ENCODE measurements at places on chromosomes 1 and 21.

GRCh38 chr1:153071511-153071910 is at the start of gene SPRR2B:
Gene SPRR2B (minus strand): TSS chr1:153071611. CDS start chr1:153070839, 772 bp downstream.
- DNase-seq: no peak

GRCh38 chr1:229013981-229014380 is 256.9 kb upstream of the RAB4A start:
- no peak for DNase-seq

GRCh38 chr1:230800891-230801840 is 54.0 kb downstream of the CAPN9 start:
- no peak for DNase-seq

DNA sequence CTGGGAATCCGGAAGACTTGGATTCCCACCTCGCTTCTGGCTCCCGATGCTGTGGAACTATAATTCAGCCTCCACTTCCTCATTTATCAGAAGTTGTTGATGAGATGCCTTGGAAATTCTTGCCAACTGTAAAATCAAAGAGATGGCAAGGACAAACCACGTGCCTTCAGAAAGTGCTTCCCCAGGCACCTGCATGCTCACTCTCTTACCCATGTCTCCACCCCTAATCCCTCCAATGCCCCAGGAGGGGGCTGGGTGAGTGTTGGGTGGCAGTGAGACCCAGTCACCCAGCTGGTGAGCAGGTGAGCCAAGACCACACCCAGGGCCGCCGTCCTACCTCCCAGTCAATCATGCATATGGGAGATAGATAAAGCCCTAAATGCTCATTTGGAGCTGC is 160.8 kb downstream of the PSMG1 start:
- no peak for DNase-seq

DNA sequence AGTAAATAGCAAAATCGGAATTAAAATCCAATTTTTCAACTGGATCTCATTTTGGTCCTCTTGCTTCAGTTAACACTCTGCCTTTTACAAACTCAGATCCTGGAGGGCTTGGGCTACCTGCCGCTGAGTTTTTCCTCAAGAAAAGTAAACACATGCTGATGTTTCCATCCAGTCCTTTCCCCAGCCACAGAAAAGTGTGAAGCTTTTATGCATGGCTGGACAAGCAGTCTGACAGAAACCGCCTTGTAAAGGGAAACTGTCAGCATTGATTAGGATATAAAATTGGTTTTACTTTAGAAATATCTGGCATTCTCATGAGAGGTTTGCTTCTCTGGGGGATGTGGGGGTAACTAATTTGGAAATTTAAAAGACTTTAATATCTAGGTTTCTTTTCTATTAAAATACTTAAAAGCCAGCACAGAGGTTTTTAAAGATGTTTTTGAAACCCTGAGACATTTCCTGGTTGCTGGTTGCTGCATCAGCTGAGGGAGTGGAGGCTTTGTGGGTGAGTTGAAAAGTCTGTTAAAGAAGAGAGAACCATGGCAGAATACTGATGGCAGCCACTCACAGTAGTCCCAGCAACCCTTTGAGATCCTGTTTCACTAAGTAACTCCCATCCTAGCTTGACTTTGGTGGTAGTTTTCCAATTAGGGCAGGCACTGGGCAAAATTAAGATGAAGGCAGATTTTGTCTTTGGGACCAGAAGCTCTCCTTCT is 238.3 kb downstream of the PAPPA2 start:
- no peak for DNase-seq

DNA sequence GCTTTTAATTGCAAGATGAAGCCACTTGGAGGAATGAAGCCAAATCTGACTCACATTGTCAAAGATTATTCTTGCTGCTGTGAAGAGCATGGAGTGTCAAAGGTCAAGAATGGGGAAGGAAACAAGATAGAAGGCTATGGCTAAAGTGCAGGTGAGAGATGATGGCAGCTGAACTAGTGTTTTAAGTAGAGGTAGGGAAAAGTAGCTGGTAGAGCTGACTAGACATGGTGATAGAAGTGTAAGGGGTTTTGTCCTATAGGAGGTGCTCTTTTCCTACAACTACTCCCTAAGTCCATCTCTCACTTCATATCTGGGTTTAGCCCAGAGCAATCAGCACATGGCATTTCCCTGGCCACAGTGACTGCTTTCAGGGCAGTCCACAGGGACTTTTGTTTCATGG is 11.8 kb downstream of the UBE2T start:
- DNase-seq: no peak

GRCh38 chr1:233252441-233252840 is 43.1 kb downstream of the PCNX2 start:
- no peak for DNase-seq

- DNase-seq: no peak
These were observed 112.5 kb upstream of the NBPF11 start for GRCh38 chr1:148264374-148265276.

- DNase-seq: no peak
These were observed 43.5 kb upstream of the DPT start for GRCh38 chr1:168772428-168773060.

DNA sequence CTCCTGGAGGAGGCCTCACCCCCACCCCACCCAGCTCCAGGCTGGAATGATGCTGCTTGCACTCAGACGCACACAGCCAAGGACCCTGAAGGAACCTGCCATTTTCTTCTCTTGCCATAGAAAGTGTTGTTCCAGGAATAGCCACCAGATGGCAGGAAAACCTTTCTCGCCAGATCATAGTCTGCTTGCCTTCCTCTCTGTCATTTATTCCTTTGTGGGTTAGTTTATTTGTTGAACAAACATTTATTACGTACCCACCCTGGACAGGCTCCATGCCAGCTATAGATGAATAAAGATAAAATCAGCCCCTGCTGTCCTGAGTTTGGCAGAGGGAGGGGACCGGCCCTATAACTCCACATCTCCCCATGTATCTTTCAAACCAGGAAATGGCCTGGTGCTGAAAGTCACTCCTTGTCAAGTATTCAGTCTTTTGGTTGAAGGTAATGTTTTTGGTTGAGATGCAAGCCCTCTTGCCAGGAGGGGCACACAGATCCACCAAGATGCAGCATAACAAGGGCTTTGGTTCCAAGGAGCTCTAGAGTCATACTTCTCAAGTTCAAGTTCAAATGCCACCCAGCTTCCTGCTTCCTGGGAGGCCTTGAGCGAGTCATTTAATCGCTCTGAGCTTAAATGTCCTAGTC is 7.0 kb upstream of the KCNC4 start:
- DNase-seq: no peak

DNA sequence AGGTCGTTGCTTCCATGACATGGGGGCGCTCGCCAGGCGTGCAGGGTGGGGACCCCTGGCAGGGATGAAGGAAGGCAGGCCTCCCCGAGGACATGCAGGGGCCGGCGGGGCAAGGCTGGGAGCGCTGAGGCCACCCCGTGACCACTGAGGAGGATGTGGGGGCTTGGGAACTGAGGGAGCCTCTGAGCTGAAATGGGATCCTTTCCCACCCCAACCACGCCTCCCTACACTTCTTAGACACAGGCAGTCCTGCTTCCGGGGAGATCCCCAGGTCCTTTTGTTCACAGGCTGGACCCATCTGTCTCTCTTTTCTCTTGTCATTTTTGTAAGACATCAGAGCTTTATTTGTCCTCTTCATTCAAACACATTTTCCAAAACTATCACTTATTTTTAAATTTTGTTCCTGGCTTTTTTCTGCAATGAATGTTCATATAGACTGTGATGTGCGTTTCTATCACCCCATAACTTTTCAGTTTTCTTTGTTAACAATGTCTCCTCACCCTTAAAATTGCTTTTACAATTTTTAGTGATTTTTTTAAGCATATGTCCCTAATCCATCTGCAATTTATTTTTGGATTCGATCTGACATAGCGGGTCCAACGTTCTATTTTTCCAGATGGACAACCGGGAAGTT is 156.7 kb upstream of the BACE2 start:
- DNase-seq: no peak

GRCh38 chr1:181818943-181819342 is 242.6 kb downstream of the ZNF648 start:
- DNase-seq: no peak

- DNase-seq: no peak
These were observed 37.7 kb downstream of the MARK1 start for GRCh38 chr1:220565670-220566069.

- DNase-seq: no peak
These were observed 41.2 kb upstream of the CFAP298 start for GRCh38 chr21:32653326-32653901.

- no peak for DNase-seq
These were observed 10.8 kb downstream of the CFAP45 start for GRCh38 chr1:159889202-159889601.

- DNase-seq: no peak
These were observed 22.4 kb upstream of the RUNX3 start for GRCh38 chr1:24952413-24952841.

- DNase-seq: no peak
These were observed 80.3 kb downstream of the RUNX3 start for GRCh38 chr1:24849672-24850295.

DNA sequence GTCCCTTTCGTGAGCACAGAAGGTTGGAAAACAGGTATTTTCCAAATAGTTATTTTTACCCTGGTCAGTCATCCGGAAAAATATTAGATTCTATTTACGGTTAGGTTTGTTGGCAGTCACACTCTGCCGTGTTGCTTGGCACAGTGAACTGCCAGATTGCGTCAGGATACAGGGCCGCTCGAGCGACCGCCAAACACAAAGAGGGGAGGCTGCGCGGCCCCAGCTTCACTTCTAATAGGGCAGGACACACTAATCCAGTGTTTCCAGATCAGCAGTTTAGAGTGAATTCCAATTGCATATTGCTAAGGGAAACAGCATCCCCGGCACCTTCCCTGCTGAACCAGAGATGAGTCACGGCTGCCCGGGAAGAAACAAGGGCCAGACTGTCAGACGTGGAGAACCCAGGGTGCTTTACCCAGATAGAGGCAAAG is 22.9 kb downstream of the UMODL1 start:
- no peak for DNase-seq

GRCh38 chr1:84617349-84617748 is 43.1 kb upstream of the CTBS start:
- DNase-seq: no peak

DNA sequence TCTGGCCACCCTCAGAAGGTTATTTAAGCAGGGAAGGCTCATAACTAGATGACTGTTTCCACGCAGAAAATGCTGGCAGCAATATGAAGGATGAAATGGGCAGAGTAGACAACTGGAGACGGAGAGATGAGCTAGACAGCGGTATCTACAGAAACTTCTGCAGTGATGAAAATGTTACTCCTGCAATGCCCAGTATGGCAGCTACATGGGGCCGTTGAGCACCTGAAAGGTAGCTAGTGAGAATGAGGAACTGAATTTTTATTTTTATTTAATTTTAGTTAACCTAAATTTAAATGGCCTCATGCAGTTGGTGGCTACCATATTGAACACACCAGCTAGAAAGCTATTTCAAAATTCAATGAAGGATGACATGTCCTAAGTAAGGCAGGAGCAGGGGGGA is 27.3 kb downstream of the SIPA1L2 start:
- DNase-seq: no peak

DNA sequence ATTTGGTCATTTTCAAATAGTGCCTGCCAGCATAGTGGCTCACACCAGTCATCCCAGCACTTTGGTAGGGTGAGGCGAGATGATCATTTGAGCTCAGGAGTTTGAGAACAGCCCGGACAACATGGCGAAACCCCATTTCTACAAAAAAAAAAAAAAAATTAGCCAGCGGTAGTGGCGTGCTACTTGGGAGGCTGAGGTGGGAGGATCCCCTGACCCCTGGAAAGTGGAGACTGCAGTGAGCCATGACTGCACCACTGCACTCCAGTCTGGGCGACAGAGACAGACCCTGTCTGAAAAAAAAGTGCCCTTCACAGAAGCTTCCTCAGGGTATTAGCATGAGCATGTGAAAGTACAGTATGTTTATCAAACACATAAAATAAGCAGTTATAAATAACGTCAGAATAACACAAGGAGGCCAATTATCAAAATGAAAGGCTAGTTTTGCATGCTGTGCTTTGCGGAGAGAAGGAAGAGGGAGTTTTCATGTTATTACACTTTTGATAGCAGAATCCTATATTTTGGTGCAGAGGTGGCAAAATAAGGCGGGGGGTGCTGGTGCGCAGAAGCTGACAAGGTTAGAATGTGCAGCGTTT is 781 bp upstream of the METTL13 start:
- no peak for DNase-seq

DNA sequence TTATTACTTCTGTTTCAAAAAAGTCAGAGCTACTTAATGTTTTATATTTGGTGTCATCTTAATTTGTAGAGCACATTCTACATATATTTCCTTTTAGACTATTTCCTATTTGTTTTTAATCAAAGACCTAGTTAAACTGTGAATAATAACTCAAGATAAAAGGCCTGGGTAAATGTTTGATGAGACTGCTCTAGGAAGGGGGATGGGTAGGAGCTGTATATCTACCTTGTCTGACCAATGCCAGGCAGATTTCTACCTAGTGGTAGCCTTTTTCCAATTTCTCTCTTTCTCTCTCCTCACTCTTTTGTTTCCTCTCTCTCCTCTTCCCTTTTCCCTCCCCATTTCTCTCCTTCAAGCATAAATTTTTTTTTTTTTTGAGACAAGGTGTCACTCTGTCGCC is 31.9 kb upstream of the IVNS1ABP start:
- no peak for DNase-seq

DNA sequence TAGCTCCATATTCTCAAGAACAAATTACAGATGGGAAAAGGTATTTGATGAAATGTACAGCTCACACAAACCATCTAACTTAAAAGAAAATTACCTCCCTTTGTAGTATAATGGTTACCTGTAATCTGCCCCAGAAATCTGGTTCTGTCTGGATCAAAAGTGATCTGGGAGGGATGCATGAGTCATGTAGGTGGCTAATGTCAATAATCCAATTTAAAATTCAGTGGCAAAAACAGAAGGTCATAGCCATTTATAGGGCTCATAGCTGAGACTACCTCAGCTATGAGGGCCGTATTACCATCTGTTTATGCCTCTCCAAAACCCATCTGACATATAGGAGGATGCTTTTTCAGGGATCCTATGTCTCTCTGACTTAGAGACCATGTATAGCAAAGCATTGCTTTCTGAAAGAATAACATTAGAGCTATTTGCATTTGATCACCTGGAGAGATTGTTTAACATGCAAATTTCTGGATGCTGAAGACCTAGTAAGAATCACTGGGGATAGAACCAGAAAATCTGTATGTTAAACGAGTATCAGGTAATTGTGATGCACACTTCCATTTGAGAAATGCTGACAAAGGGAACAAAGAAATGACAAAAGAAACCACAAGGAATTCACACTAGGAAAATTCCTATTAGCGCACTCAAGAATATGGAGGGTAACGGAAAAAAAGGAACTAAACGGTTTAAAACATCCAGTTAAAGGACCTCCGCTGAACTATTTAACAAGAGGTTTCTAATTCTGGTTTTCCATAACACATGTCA is 17.6 kb downstream of the PAXBP1 start:
- no peak for DNase-seq

DNA sequence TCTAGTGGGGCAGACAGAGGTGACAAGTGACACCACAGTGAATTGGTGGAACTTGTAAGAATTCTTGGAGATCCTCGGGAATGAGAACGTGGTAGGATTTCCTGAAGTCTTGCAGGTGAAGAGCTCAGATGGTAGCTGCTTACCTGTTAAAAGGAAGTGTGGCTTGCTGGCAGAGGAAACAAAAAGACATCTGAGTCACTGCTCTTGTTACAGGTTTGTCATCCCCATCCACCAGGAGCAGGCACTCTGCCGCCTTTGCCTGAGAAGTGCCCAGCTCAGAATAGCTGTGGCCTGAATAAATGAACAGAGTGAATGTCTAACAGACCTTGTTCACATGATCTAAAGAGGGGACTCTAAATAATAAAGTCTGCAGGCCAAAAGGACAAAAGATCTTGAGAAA is 12.3 kb upstream of the ZSCAN20 start:
- DNase-seq: no peak

- DNase-seq: no peak
These were observed 173.6 kb downstream of the TGFBR3 start for GRCh38 chr1:91712393-91712792.

Measured in Right ventricle myocardium inferior (tissue), 1 donor.